GM12891 (cell line): ENCODE measurements at places on chromosomes 7 and 10.

GRCh38 chr7:137934941-137935883, 66.7 kb downstream of the CREB3L2 start:
- no peak for DNase-seq

GRCh38 chr7:100489824-100490223, 6.1 kb downstream of the NYAP1 start:
- peak; percentile 94 for DNase-seq

DNA sequence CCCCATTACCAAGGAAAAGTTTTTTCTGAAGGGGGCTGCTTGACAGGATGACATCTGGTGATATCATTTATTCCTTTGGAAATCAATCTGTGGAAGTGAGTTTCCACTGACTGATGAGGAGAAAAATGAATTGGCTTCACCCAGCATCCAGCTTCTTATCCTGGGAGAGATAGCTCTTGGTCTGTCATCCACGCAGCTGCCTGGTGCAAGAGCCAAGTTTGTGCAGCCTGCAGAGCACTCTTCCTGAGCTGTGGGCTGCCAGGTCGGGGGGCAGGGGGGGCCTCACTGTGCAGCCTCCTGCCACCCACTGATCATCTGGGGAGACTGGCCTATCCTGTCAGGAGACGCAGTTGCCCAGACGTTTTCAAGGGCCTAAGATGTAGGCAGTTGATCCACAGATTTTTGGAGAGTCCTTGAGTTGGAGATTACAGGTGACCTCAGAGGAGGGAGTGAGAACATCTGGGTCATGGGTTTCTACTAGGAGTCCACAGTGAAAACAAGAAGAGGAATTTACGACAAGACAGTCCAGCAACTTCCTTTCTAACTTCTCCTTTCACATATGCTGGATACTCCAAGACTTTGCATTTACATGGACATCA, 75.4 kb downstream of the EGFR start:
- no peak for DNase-seq

GRCh38 chr7:126993626-126994213, 259.0 kb downstream of the GRM8 start:
- no peak for DNase-seq

DNA sequence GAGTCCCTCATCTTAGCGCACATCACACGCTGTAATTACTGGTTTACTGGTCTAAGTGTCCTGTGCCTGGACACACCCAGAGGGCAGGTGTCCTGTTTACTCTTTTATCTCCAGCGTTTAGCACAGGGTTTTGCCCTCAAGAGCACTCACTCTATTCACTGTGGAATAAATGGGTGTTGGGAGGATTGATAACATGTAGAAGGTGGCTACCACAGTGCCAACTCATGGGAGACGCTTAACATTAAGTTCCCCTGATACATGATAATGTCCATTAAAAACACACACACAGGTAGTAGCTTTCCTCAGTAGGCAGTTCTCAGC, 96.1 kb upstream of the EFCAB10 start:
- DNase-seq: no peak

DNA sequence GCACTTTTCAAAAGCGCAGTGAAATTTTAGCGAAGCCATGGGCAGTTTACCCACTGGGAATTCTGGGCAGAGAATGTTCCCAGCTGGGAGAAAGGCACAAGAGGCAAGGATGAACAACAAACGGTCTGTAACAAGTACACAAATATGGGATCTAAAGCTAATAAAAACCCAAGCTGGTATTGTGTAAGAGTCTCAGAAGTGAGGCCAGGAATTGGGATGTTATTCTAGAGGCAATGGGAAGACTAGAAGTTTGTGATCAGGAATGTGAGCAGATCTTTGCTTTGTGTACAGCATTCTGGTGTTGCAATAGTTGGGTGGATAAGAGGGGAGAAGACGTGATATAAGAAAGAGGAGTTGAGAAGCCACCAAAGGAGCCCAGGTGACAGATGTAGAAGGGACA, 15.0 kb downstream of the FZD9 start:
- no peak for DNase-seq

- DNase-seq: no peak
Measured at GRCh38 chr7:90903841-90904240, 307.7 kb downstream of the CDK14 start.

- no peak for DNase-seq
Measured at GRCh38 chr7:76347710-76348109, 11.1 kb downstream of the YWHAG start.
